ENCODE measurements at places on chromosomes 6 and 20.

- DNase-seq, result peak; percentile 58
Measured at GRCh38 chr20:38805502-38805957, at the start of gene PPP1R16B. PPP1R16B (plus strand) TSS chr20:38805697; CDS start chr20:38835926, 30,229 bp downstream.

DNA sequence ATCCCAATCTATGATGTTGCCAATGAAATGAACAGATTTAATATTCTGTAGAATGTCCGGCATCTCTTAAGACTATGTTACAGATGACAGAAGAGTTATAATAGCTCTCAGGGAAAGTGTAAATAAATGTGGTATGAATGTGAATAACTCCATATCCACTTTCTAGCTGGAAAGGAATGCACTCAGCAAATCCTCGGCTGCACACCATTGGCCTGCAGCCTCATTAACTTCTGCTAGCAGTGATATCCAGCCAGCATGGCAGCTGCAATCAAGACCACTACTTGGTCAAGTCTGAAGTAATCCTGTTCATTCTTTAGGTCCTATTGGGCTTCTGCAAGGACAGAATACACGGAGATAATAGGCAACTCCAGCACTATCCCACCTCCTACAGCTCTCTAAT is 17.3 kb upstream of the MICA start:
- DNase-seq, result no peak

DNA sequence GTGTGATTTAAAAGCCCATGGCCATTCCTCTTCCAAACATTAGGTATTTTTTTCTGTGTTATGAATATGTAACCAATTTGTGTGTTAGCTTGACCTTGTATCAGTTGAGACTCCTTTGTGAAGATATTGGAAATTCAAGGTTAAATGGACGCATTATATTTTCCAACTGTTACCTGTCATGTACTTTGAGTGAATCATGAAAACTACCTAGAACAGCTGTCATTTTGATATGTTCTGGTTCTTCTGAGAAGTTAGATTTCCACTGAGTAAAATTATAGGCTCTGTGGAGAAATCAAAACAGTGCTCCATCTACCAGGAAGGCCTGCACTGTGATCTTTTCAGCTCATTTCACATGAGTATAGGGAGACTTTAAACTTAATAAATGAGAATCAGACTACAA is 470.0 kb downstream of the NKAIN2 start:
- DNase-seq, result no peak

DNA sequence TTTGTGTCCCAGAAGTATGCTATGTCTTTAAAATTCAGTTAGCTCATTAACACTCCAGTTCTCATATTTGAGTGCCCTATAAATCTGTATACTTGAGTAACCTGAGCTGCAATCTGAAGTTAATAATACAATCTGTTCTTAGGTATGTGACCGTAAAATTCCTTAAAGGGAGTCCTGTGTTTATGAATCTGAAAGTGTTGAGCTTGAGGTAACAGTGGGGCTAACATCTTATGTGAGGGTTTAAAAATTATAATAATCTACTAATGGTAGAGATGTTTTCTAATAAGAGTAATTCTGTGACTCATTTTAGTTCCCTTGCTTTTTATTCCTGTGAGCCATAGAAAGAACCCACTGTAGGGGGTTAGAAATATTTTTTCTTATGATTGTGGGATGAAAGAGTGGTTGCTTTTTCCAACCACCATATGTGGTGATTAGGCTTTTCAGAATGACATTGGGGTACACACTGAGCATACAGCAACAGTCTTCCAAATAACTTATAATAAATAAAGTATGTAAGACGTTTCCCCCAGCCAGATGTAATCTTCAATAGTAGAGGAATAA is 121.2 kb downstream of the BCKDHB start:
- DNase-seq, result no peak

DNA sequence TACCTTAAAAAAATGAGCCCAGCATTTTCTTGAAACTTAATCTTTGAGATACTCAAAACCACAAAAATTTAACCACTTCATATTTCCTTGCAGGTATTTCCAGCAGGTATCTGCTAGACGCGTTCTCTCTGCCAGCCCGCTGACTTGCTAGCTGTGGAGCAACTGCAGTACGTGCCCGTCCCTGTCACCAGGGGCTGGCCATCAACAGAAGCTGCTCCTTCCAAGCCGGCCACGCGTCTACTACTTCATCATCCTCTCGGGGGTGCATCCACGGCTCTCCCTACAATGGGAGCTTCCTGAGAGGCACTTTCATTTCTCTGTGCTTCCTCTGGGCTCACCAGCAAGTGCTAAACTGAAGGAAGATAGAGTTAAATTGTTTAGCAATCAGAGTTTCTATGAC is 132.4 kb downstream of the DTNBP1 start:
- no peak for DNase-seq

GRCh38 chr6:40678941-40679340 is 91.8 kb upstream of the LRFN2 start:
- no peak for DNase-seq

DNA sequence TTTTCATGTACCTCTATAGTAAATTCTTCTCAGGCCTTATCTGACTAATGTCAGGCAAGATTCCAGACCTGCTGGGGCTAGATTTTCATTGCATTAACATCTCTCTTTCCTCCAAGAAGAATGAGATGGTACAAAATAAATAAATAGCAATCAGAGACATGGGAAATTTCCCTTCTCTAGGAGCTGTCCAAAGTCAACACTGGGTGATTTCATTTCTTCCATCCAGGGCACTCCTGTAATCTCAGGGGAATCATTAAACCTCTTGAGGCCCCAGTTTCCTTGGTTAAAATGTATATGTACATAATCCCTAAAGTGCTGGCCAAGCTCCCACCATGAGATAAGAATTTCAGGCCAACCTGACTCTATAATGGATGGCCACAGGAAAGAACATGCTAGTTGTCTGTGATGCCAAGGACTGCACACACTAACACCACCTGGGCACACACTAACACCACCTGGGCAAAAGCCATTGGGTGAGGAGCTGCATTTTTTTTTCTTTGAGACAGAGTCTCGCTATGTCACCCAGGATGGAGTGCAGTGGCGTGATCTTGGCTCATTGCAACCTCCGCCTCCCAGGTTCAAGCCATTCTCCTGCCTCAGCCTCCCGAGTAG is 912 bp downstream of the IL17F start:
- no peak for DNase-seq

- no peak for DNase-seq
Measured at GRCh38 chr20:23147647-23147963, 61.5 kb upstream of the CD93 start.

- DNase-seq, result no peak
Measured at GRCh38 chr20:6053776-6054688, at the start of gene LRRN4. LRRN4 (minus strand) TSS chr20:6054060; CDS start chr20:6052799, 1,261 bp downstream.

DNA sequence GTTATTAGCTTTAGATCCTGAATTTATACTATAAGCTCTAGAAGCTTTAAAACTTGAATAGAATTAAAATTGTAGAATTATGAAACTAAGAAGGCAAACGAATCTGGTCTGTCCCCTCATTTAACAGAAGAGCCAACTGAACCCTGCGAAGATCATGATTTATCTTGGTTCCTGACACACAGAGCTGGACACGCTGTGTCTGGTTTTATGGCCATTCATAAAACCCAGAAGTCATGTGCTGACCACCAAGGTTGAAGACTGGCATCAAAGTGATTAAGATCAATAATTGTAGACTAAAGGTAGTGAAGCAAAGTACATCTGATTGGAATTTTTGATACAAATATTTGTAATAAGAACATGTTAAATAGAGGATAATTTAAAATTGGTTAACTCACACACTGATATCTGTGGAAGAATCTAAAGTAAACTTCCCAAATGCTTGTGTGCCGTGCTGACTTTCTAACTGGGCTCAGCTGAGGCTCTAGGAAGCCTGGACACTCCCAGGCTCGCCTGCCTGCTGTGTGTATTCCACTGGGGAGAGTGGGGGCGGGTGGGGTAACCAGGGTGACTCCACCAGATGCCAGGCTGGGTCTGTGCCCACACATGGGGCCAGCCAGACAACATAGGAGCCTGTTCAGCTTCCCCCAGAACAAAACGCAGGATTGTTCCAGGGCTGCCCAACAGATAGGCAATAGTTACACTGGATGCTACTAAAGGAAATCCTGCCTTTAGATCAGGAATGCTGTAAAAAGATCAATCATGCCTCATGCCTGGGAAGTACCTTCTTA is 42.1 kb upstream of the SLC22A3 start:
- DNase-seq, result no peak

GRCh38 chr6:17182961-17183360 is 81.1 kb downstream of the STMND1 start:
- no peak for DNase-seq

GRCh38 chr20:32135983-32136515 is 26.5 kb downstream of the TM9SF4 start:
- DNase-seq, result no peak
